Heart right ventricle (tissue), 16 donors: ENCODE measurements at places on chromosomes 2 and 18. TPM values are rescaled to one million over a fixed set of nuclear protein-coding genes. Genes with fewer than 3 reads are reported as not detected.

The PIGN gene
- polyA plus RNA-seq: 5.6 TPM

DNA sequence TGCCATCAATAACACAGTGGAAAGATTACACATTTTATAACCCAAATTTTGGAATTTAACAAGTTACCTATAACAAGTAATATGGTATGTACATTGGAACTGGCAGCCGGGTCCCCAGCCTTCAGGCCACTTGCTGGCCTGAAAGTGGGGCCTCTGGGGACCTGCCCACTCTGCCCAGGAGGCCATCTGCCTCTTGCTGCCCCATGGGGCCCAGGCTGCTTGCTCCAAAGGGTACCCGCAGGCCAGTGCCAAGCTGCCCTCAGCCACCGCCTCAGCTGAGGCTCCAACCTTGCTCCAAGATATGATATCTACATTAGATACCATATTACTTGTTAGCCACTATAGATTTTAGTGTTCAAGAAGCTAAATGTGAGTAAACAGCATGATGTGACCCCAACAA is 120.8 kb upstream of the TMEFF2 start:
- DNase-seq: no peak

DNA sequence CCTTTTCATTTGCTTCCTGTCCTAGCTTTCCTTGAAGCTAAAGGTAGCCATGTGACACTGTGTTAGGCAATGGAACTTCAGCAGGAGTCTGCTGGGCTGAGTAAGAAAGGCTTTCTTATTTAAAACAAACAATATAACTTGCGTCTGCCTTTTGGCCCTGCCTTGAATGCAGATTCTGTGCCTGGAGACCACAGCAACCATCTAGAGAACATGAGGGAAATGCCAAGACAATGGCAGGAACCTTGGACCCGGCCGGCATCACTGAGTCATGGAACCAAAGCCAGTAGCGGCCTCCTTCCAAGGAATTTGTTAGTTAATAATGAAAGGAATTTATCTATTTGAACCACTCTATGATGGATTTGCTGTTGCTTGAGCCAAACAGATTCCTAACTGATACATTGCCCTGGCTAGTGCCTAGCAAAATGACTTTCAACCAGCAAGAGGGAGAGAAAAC is 207.5 kb upstream of the EPHA4 start:
- DNase-seq: no peak

The RBM43 gene
- 1.7 TPM for polyA plus RNA-seq

- no peak for DNase-seq
Observed at GRCh38 chr2:182831101-182831500, 35.3 kb downstream of the FRZB start.

- DNase-seq: no peak
Observed at GRCh38 chr18:64234321-64234720, 85.4 kb upstream of the LINC00305 start.

GRCh38 chr2:177767768-177768167 is 304.8 kb downstream of the PDE11A start:
- DNase-seq: no peak

GRCh38 chr2:158131919-158132566 is 30.4 kb downstream of the UPP2 start:
- no peak for DNase-seq

DNA sequence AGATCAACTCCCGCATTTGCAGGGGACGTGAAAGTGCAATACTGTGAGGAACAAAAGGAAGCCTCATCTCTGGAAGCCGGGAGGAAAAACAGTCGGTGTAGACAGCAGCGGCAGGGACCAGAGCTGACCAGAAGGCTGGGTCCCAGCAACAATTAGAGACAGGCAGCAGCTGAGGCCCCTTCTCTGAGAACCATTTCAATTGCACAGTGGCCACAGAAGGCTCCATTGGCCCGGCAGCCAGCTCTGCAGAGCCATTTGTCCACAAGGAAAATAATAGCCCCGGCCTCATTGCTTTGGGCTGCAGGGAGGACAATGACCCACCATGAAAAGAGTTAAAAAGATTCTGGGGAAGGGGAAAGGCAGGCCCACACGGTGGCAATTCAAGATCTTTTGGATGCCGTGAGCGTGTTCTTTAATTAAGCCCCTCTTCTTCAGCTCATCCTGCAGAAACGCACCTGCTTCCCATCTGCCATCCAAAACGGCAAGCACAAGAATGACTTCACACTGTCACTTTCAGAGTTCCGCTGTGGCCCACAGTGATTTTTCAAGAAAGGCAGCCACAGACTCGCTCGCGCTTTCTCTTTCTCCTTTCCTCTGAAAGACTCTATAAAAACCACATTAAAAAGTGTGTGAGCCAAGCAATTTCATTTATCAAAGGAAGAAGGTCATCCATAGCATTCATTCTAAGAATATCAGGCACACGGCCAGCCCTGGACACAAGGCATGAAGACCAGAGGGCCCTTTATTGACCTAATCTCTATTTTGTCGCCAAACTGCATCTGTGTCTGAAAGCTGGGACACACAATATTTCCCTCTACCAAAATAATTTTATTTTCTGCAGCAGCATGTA is 293.6 kb downstream of the SOX11 start:
- no peak for DNase-seq

The CFAP53 gene
- 0.44 TPM for polyA plus RNA-seq

The ASIC4 gene
- polyA plus RNA-seq: not detected
